ENCODE measurements at places on chromosomes 6 and 20.

DNA sequence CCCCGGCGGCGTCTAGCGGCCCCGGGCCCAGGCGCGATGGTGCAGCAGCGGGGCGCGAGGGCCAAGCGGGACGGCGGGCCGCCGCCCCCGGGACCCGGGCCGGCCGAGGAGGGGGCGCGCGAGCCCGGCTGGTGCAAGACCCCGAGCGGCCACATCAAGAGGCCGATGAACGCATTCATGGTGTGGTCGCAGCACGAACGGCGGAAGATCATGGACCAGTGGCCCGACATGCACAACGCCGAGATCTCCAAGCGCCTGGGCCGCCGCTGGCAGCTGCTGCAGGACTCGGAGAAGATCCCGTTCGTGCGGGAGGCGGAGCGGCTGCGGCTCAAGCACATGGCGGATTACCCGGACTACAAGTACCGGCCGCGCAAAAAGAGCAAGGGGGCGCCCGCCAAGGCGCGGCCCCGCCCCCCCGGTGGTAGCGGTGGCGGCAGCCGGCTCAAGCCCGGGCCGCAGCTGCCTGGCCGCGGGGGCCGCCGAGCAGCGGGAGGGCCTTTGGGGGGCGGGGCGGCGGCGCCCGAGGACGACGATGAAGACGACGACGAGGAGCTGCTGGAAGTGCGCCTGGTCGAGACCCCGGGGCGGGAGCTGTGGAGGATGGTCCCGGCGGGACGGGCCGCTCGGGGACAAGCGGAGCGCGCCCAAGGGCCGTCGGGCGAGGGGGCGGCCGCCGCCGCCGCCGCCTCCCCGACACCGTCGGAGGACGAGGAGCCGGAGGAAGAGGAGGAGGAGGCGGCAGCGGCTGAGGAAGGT, 715 bp downstream of the SOX12 start:
- DNase-seq: no peak

GRCh38 chr20:42855896-42856295, 333.8 kb downstream of the PTPRT start:
- DNase-seq: no peak

DNA sequence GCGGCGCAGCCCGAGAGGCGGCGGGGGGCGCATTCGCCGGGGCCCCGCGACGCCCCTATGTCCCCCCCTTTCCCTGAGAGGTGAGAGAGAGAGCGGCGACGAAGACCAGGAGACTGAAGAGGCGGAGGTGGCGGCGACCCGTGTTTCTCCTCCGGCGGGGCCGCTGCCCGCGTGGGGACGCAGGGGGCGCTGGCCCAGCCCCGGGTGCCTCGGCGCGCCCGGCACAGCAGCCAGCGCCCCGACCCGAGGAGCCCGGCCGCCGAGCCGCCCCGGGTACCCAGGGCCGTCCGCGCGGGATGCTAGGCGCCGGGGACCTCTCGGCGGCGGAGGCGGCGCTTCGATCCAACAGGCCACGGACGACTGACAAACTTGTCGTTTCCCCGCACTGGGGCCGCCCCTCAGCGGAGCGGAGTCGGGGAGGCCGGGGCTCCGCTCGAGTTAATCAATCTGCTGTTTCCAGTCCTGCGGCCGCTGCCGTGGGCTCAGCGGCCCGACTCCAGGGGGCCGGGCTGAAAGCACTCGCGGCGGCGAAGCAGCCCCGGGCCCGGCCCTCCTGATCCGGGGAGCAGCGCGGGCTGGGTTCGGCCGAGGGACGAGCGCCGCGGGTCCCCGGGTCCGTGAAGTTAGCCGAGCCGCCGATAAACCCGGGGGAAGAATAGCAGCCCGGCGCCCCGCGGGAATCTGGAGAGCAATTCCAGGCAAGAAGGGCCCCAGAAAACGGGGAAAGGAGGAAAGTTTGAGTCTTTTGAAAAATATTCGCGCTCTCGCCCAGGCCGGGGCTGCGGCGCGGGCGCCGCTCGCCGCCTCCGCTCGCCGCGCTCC, 631 bp downstream of the MDGA1 start:
- DNase-seq: no peak

GRCh38 chr6:24655215-24655614, 9.2 kb upstream of the KIAA0319 start:
- no peak for DNase-seq

DNA sequence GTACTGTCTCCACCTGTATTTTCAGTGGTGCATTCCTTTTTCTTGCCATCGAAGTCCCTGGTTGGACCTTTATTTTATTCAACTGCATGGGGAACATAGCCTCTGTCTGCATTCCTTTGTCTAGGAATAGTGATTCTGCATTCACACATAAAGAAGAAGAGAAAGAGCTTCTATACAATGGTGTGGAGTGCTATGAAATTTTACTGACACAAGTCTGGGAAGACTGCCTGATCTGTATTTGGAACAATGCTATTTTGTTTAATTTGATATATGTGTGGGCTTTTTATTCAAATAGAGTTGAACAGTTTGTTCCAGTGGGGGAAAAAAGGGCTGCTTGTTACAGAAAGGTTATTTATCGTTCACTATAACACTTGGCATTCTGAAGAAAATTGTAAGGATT, 375.7 kb upstream of the POU3F2 start:
- DNase-seq: no peak

Data from HTR-8/SVneo (cell line).